ENCODE measurements at places on chromosomes 16 and 17.

- H3K27ac ChIP-seq = peak overlapping the region; percentile 32
- no peak for DNase-seq
- peaks cover 2% of the 10 kb centered on the region for H3K36me3 ChIP-seq
- peaks cover 2% of the 10 kb centered on the region for H3K27me3 ChIP-seq
- H3K4me1 ChIP-seq = peaks cover 39% of the 10 kb centered on the region
Measured at GRCh38 chr17:77738751-77739531, 219.6 kb upstream of the TNRC6C start.

DNA sequence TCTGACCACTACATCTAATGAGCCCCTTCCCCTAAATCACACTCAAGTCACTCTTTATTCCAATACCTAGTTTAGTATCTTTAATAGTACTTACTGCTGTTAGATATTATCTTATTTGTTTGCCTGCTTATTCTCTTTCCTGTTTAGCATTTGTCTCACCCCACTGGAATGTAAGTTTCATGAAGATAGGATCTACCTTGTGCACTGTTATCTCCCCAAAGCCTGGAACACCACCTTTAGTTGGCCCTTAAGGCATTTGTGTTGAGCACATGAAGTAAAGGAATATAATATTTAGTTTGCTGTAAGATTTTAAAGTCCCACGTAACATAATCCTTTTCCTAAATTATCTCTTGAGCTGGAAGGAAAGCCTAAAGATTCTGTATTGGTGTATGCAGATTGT is 50.2 kb downstream of the VPS35L start:
- H3K4me1 ChIP-seq = peaks cover 6% of the 10 kb centered on the region
- H3K36me3 ChIP-seq = peaks cover 9% of the 10 kb centered on the region
- H3K4me3 ChIP-seq = no peak overlapping the region
- no peak for DNase-seq
- no peaks in the 10 kb centered on the region for H3K27me3 ChIP-seq

GRCh38 chr17:48746916-48747444 is 18.4 kb upstream of the HOXB13 start:
- H3K4me3 ChIP-seq = no peak overlapping the region
- H3K27ac ChIP-seq = no peak overlapping the region
- peaks cover 100% of the 10 kb centered on the region for H3K27me3 ChIP-seq
- no peaks in the 10 kb centered on the region for H3K4me1 ChIP-seq
- no peak for DNase-seq
- H3K36me3 ChIP-seq = peaks cover 3% of the 10 kb centered on the region

DNA sequence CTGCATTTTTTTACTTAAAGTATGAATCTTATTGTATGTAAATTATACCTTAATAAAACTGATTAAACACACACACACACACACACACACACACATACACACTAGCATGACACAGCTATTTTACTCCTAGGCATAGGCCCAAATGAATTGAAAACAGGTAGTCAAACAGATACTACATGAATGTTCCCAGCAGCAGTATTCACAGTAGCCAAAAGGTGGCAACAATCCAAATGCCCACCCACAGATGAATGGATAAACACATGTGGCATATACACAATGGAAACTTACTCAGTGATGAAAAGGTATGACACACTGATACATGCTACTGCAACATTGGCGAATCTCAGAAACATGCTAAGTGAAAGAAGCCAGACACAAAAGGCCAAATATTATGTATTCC is 223.5 kb downstream of the CYB561 start:
- no peak overlapping the region for H3K4me3 ChIP-seq
- no peaks in the 10 kb centered on the region for H3K27me3 ChIP-seq
- H3K4me1 ChIP-seq = no peaks in the 10 kb centered on the region
- no peak overlapping the region for H3K27ac ChIP-seq
- no peak for DNase-seq

DNA sequence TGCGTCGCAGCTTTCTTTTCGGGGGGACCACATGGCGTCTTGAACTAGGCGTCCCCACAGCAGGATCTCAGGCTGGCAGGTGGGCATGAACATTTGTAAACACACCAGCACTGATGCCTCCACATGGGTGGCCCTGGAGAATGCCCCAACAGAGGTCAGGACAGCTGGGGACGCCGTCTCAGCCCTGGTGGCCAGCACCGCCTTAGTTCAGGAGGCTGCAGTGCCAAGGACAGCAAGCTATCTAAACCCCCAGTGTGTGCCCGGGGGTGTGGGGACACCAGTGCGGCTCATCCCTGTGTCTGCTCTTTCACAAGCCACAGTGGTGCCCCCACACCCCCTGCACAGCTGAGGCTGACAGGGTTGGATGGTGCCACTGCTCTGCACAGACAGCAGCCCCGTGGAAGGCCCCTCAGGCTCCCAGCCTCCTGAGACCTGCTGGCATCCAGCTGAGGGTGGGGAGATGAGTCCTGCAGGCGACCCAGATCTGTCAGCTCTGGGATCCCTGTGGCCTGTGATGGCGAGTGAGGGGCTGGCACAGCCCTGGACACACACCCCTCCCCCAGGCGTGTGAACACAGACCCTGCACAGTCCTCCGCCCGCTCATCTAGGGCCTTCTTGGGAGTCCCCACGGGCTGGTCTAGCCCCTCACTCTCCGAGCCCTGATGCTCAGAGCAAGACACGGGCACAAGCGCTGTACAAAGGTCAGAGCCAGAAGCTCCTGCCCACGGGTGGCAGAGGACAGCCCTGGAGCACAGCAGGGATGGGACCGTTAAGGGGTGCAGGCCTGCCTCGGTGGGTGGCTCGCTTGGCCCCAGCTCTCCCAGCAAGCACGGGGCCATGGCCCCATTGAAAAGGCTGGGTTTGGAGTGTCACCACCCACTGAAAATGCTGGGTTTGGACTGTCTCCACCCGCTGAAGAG is 10.7 kb downstream of the FSCN2 start:
- DNase-seq = no peak
- no peak overlapping the region for H3K27ac ChIP-seq
- H3K27me3 ChIP-seq = peaks cover 30% of the 10 kb centered on the region
- H3K4me1 ChIP-seq = peaks cover 8% of the 10 kb centered on the region
- H3K36me3 ChIP-seq = no peaks in the 10 kb centered on the region

Measured in neural crest cell (in vitro differentiated cells).